Stimulated activated CD4-positive, alpha-beta T cell treated with anti-CD3 and anti-CD28 coated beads, Interleukin-1b, Interleukin-23, amount 100 ng/mL, for 48 hours (primary cell): ENCODE measurements at places on chromosomes 1 and 21.

DNA sequence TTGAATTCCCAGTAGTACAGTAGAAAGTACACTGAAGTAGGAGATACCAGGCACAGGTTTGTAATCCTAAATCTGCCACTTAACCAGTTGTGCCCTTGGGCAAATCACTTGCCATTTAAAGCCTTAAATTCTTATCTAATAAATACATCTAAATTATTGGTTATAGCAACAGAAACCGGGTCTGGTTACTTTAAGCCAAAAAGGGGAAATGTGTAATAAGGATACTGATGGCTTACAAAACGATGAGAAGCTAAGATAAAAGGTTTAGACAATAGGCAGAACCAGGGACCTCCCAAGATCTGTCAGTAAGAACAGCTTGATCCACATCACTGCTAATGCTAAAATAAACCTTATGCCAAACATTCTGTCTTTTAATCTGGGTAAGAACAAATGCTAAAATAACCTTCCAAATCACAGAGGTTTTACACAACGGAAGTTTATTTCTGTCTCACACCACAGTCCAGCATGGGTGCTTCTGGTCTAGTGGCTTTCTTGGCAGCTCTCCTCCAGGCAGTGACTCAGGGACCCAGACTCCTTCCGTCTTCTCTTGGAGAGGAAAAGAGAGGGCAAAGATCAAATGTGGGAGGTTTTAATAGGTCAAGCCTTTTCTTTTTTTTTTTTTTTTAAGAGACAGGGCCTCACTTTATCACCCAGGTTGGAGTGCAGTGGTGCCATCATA, 16.5 kb upstream of the ZMYM1 start:
- no peak for DNase-seq

GRCh38 chr1:26336477-26337205, 17.3 kb downstream of the CRYBG2 start:
- DNase-seq: peak; percentile 81

DNA sequence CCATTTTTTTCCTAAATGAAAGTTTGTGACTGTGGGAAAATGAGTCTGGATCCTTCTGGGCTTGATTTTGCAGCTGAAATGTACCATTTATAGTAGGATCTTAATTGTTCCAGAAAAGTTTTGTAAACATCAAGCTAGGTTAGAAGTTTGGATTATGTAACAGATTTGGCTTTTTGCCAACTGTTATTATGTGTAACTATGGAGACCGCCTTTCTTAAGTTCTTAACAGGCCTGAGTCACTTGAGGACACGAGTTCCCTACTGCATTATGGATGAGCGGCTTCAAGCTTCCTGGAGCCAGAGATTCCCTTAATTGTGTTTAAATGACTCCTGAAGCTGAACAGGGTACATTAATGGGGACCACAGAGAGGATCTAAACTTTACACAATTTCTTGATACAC, 22.2 kb downstream of the SLC25A33 start:
- DNase-seq: no peak

DNA sequence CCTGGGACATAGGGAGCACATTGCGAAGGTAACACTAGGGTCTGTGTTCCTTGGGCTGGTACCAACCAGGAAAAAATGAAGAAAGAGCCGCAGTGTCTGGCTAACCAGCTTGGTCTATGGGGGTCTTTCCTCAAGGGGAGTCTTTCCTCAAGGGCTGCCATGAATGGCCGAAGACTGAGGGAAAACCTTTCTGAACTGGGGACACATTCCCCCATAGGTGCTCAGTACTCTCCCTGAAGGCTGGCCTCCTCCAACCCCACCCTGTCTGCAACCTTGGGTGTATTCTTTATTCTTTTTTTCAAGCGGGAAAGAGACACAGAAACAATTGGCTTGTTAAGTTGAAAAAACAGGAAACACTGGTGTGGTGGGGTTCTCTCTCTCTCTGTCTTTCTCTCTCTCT, 200.5 kb downstream of the BACH1 start:
- DNase-seq: no peak

- DNase-seq: no peak
Measured at GRCh38 chr1:112807117-112807516, 92.0 kb upstream of the PPM1J start.

DNA sequence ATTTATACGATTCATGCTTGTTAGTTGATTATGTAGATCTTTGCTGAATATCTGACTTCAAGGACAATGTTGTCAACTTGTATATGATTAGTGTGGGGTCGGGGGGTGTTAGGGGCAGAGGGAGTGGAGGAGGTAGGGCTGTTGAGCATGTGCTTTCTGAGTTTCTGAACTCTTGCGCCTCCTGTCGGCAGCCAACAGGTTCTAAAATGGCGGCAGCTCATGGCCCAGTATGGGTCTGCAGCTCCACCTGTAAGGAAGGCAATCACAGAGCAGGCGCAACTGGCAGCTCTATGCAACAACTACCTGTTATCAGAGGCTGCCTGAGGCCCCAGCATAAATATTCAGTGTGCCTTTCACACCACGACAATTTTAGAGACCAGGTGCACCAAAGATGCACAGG, 205.8 kb upstream of the PLXNA2 start:
- no peak for DNase-seq

DNA sequence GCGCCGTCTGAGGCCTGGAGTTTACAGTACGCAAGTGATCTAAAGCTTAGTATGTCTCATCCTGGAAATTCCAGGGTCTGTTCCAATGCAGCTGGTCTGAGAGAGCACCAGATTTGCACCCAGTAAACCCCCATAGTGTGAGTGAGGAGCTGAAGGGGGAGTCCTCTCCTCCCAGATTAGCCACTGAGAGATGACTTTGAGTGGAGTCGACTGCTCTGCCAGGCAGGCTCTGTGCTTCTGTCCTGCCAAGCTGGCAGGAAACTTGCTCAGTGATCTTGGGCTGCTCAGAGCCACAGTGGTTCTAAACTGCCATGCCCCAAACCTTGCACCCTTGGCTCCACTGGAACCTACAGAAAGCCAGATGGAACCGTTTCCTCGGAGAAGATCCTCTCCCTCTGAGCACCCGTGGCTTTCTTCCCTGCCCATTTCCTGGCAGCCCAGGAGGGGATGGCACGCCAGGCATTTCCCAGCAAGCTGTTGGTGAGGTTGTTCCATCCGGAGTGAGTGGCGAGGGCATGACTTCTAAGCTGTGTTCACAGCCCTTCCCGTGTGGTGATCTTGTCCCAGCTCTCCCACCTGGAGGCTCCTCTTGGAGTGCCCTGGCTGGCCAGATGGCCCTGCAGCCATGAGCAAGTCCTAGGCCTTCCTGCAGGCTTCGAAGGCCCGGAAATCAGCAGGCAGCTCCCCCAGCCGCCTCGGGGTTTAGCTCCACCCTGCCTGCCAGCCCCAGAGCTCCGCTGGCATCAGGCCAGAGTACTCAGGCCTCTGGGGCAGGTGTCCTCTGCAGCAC, 125.9 kb upstream of the VAMP3 start:
- no peak for DNase-seq

- no peak for DNase-seq
Measured at GRCh38 chr1:84653130-84653677, 37.1 kb downstream of the SSX2IP start.

GRCh38 chr1:192983349-192983980, 75.7 kb downstream of the UCHL5 start:
- peak; percentile 60 for DNase-seq

DNA sequence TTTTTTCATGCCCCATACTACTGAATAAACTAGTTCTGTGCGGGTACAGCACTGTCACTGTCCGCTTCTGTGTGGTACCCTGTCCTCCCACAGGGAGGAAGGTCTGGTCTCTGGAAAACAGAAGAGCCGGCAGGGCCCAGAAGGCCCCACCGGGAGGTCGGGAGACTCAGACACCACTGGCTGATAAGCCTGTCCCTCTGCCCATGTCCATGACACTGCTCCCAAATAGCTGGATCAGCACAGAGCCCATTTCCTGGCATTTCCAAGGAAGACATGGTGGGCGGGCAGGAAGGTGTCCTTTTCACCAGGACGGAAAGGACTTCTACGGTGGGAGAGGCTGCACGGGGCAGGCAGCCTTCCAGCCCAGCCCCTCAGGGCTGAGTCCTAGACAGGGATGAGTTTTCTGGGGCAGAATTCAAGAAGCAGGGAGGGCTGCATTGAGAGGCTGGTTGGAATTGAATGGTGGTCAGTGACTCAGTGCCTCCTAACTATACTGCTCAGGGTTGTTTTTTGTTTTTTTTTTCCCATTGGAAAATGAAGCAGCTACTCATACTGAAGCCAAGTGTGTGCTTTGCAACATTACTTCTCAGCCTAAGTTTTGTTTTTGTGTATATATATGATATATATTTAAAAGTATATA, 7.1 kb downstream of the PSRC1 start:
- no peak for DNase-seq

- DNase-seq: no peak
Measured at GRCh38 chr1:165686971-165687433, 11.4 kb downstream of the ALDH9A1 start.

DNA sequence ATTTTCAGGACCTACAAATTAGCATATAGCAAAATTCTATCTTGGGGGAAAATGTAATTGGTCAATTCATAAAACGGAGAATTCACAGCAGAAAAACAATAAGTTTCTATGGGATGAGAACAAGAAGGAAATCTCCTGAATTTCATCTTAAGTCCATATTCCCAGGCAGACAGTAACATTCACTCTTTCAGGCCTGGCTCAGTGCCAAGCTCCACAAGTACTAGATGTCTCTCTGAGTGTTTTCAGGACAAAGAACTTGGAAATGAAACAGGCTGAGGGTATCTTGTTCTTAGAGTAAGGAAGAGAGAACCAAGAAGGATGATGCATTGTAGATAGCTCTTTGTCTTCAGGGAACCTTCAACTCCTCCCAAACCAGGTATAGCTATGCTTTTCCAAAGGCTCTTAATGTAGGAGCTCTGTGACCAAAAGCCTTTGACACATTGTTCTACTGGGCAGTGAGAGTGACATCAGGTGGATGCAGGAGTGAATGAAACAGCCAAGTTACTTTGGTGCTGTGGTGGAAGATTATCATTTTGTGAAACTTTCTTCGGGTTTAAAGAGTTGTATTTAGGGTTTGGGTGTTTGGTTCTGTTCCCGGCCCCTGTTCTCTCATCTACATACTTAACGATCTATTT, 298.3 kb downstream of the GPATCH2 start:
- DNase-seq: no peak

- no peak for DNase-seq
Measured at GRCh38 chr1:109850827-109851226, 59.8 kb upstream of the CSF1 start.

DNA sequence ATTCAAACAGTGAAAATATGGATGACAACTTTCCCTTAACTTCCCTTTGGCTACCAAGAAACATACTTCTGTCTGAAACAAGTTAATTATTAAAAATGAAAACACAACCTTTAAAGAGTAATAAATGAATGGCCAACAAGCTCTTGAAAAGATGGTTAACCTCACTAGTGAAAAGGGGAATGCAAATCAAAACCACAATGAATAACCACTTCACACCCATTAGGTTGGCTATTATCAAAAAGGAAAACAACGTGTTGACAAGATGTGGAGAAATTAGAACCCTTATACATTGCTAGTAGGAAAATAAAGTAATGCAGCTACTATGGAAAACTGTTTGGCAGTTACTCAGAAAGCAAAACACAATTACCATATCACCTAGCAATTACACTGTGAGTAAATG, 14.1 kb downstream of the COP1 start:
- no peak for DNase-seq
